Kidney epithelial cell (primary cell): ENCODE measurements at places on chromosomes 7 and 10.

GRCh38 chr7:153902862-153903261 is 149.3 kb upstream of the DPP6 start:
- DNase-seq, result no peak

- no peak for DNase-seq
These were observed 100.0 kb downstream of the VWC2 start for GRCh38 chr7:49873420-49873819.

DNA sequence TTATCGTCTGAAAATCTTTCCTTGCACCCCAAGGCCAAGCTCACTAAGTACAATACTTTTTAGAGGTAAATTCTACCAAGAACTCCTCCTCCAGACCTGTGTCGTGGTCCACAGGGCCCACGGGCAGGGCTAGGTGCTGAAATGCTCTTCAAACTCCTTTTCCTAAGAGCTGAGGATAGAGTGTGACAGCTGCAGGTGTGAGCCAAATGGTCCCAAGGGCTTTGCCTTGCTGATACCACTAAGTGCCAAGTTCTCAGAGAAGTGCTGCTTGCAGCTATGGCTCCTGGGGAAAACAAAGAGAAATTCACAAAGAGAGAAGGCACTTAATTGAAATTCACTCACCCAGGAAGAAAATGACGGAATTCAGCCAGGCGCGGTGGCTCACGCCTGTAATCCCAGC is 868.9 kb upstream of the AUTS2 start:
- no peak for DNase-seq

DNA sequence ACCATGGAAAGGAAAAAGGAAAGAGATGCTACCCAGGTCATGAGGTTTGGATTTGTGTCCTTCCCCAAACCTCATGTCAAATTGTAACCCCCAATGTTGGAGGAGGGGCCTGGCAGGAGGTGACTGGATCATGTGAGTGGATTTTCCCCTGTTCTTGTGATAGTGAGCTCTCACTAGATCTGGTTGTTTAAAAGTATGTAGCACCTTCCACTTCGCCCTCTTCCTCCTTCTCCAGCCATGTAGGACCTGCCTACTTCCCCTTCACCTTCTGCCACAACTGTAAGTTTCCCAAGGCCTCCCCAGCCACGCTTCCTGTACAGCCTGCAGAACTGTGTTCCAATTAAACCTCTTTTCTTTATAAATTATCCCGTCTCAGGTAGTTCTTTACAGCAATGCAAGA is 113.9 kb downstream of the FAM107B start:
- DNase-seq, result no peak

- DNase-seq, result no peak
These were observed 7.6 kb upstream of the C10orf105 start for GRCh38 chr10:71727105-71727737.

DNA sequence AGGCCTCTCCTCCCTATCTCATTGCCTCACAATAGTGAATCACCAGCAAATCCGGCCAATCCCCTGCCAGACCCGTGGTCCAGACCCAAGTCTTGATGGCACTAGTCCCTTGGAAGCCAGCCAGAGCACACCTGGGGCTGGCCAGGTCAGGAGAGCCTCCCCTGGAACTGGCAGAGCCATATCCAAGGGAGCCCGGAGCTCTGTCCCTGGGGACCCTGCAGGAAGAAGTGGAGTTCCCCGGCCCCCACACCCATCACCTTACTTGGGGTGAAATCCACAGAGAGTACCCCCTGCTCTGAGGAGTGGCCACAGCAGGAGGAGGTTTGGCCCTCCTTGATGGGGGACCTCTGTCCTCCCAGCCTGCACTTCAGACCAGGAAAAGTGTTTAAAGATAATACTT is 122.5 kb downstream of the HECW1 start:
- no peak for DNase-seq

DNA sequence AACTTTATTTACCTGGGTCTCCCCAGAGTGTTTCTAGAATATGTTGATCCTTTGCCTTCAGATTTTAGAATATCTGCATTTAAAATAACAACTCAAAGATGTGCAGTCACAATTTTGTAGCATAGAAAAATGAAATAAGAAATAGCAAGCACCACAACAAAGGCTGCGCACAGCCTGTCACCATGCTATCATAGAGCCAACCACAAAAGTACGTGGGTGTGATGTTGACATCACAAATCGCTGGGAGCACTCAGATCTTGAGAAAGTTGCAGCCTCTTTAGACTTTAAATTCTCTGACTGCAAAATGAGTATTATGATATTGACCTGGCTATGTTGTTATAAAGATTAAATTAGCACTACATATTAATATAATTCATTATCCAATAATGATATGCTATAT is 177.9 kb downstream of the TNS3 start:
- no peak for DNase-seq

DNA sequence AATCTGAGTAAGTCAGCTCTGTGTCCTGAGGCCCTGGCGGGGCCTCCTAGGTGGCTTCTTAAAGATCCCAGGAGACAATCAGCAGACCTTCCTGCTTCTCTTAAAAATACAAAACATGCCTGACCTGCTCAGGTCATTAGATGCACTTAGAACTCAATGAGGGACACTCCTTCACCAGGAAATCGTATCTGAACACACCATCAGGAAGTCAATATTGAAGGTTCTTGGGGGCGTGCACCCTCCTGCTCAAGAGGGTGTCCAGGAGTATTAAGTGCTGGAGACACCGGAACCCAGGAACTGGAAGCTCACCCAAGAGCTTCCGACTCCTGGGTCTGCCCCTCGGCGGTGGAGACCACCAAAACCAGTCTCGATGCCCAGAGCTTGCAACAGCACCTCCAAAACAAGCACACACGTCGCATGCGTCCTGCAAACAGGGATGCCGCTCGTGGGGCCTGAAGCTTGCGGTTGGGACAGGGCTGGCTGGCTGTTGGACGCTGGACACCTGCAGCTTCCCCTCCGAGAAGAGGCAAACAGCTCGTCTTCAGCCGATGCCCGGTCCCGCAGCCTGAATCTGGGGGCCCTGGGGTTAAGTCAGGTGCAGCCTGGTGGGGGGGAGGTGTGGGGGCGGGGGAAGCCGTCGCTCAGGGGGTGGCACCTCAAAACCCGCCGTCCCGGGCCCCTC is 803 bp downstream of the RAPGEF5 start:
- no peak for DNase-seq

DNA sequence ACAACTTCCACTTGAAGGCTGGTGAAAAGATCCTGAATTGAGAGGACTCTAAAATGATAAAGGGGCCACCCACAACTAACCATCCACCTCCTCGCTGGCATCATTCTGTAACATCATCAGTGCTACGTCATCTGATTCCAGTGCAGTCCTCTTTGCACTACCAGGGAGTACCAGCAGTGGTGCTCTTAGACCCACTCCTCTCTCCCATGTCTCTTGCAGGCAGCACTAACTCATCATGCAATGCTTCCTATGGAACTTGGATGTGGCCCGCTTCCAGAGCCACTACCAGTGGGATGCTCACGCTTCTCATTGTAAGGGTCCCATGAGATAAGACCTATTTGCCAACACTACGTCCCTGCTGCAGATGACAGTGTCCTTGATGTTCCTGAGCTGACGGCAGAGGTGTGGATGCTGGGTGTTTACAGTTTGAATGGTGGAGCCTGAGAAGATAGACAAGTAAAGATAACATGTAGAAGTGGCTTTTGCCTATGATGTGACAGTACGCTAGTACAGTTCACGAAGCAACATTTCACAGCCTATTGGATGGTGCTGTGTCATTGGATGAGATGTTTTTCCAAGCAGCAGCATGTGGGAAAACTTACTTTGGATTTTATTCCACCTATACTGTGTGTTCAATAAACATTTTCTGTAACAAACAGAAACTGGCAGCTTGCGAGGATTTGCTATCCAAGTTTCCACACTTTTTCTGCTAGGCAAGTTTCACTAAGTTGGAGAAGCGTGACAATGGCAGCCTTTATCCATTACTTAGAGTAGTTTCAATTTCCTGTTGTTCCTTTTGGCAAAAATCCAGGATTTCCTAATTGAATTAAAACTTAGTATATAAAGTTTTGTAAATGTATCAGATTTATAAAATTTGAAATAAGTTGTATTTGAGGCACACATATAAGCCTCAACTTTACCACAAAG is 35.8 kb upstream of the COBL start:
- DNase-seq, result no peak

DNA sequence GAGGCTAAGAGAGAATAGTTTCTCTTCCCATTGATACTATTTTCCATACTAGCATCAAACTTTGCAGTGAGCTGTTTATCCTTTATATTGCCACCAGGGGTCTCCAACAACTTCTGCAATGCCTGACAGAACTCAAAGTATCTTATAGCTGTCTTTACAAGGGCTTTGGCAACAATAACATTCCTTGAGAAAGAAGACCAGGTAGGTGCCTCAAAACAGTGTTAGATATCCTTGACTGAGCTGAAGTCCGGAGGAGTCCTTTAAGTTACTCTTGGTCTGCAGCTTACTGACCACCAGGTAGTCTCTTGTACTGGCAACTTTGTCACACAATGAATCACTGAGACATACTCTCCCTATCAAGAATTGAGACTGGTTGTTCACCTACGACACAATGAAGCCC is 30.0 kb upstream of the TES start:
- DNase-seq, result no peak

DNA sequence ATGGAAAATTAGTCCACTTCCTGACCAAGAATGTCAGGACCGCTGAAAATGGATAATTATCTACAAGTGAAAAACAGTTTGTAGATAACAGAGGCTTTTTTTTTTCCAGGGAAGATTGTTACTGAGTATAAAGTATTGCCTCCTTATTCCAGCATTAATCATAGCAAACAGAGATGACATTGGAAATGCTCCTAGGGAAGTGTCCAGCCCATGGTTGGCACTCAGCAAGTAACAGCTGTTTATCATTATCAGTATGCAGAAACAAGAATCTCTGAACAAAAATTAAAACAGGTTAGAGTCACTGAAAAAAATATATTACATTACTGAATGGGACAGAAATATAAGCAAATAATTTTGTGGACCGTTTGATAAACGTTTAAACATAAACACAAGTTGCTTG is 14.6 kb downstream of the FGL2 start:
- DNase-seq, result no peak

GRCh38 chr10:69317175-69317604 is 38.9 kb downstream of the HK1 start:
- no peak for DNase-seq

DNA sequence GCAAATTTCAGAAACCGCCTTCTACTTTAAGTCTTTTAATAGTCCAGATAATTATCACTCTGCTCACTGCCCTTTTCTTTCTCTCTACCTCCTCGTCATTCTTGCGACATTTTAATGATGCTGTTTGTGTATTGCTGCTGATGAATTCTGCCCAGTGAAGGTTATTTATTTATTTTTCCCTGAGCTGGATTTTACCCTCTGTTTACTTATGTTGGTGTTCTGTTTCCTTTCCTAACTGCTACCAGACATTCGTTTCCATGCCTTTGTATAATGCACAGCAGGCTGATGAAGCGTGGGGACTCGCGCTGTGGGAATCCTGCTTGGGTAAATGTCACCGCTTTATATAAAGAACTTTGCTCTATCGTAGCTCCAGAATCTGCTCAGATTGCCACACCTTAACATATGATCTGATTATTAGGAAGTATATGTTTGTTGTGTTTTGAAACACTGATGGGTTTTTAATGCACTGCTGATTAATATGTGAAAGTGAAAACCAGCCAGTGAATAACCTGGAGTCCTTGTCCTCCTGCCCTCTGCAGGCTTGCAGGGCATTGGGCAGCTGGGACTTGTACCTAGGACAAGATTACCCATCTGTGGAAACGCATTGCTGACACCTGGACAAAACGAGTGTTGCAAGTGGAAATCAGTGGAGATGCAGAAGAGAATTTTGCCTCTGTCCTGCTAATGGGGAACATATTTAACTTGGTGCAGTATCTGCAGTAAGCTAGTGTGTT is 291.5 kb downstream of the SDK1 start:
- no peak for DNase-seq
